A673 (cell line): ENCODE measurements at places on chromosomes 3 and 15.
A peak's percentile ranks its signal among the peaks of the same experiment; 100 is the strongest.

DNA sequence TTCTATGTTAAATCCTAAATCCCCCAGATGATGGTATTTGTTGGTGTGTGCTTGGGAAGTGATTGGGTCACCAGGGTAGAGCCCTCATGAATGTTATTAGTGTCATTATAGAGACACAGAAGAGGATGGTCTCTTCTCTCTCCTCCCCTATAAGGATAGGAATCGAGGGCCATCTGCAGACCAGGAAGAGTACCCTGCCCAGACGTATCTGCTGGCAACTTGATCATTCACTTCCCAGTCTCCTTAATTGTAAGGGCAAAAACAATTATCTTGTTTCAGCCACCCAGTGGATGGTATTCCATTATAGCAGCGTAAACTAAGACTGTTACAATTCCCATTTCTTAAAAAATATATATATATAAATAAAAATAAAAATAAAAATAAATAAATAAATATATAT lies 892.2 kb downstream of the SI start:
- DNase-seq = no peak

GRCh38 chr3:33826688-33827087 lies 28.3 kb downstream of the PDCD6IP start:
- DNase-seq = no peak

DNA sequence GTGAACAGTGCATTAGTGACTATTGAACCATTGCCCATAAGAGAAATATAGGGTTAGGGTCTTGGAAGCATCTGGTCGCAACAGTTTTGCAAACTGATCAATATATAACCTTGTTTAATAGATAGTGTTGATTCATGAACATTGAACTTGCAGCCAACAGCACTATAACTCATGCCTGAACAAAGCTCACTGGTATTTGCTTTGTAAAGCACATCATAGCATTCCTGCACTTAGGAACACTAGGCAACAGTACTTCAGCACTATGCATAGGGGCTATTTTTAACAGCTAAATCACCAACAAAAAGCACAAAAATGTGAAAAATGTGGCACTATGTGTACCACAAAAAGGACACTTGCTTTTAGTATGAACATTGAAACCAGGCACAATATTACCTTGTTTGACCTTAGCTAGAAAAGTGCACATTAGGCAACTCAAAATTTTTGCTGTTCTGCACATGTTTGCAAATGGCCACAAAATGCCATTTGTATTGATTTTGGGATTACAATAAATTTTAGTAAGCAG lies 68.0 kb downstream of the OXNAD1 start:
- no peak for DNase-seq

GRCh38 chr3:39189959-39190269 lies 2.5 kb downstream of the XIRP1 start:
- peak; percentile 37 for DNase-seq

DNA sequence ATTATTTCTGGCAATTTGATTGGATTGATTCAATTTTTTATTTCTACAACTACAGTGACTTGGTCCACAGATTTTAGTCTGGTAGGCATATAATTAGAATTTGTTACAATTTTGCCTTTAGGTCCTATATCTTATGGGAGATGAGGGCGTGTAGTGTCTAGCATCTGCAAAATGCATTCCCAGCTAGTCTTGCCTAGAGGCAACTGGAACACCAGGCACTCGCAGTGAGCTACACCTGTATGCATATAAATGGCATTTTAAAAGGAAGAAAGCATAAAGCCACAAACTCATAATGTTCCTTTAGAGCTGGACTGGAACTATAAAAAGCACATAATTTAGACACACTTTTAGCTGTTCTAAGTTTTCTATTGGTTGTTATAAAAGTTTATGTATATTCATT lies 17.9 kb upstream of the SPPL2A start:
- no peak for DNase-seq

DNA sequence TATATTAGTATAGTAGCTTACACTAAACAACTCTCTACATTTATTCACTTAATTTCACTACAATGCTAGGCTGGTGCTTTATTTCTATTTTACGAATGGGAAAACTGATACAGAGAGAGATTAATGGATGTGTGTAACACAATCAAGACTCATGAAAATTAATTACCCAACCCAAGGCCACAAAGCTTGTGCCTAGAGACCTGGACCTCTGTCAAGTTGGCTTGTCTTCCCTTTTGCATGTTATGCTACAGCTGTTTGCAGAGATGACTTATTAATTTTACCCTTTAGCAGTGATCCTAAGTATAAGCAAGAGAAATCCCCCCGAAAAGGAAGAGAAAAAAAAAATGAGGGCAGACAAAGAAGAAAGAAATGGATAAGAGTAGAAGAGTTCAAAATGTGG lies 162.5 kb downstream of the C3orf38 start:
- DNase-seq = no peak

GRCh38 chr3:165897137-165897536 lies 59.9 kb upstream of the BCHE start:
- DNase-seq = no peak

DNA sequence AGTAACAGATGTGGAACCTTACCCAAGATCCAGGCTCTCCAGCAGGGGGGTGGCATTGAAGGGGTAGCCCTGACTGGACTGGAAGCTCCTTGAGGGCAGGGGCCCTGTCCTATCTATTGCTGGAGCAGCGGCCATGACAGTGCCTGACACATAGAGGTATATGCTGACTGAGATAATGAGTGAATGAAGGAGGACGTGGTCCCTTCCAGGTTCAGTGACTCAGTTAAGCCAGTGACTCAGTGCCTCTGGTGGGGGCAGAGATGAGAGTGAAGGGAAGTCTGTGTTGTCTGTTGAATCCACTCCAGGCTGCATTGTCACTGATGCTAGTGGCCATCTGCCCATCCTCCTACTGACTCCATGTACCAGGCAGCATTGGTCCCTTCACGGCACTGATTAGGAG lies 13.0 kb upstream of the CTXND1 start:
- no peak for DNase-seq

DNA sequence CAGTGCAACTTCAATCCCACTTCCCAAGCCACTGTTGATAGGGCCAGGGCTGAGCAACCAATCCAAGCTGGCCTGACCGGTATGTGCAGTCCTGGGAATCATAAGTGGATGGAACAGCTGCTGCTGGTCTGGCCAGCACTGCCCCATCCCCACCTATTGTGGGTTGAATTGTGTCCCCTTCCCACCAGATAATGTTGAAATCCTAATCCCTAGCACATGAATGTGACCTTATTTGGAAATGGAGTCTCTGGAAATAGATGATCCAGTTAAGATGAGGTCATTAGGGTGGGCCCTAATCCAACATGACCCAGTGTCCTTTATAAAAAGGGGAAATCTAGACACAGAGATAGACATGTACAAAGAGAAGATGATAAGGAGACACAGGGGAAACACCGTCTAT lies 13.7 kb upstream of the PDIA5 start:
- DNase-seq = no peak

GRCh38 chr15:33242165-33242564 lies 47.7 kb upstream of the FMN1 start:
- no peak for DNase-seq

- DNase-seq = no peak
These were observed 256.1 kb upstream of the PLSCR5 start for GRCh38 chr3:146861262-146861661.

GRCh38 chr3:37279856-37280255 lies 105.5 kb upstream of the LRRFIP2 start:
- no peak for DNase-seq

DNA sequence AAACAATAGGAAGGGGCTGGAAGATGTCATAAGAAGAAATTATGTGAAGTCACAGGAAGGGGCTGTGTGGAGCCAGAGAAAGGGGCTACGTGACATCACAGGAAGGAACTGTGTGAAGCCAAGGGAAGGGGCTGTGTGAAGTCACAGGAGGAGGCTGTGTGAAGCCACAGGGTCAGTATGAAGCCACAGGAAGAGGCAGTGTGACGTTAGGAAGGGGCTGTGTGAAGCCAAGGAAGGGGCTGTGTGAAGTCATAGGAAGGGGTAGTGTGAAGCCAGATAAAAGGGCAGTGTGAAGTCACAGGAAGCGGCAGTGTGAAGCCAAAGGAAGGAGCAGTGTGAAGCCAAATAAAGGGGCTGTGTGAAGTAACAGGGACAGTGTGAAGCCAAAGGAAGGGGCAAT lies 32.5 kb downstream of the GASK1A start:
- DNase-seq = no peak

DNA sequence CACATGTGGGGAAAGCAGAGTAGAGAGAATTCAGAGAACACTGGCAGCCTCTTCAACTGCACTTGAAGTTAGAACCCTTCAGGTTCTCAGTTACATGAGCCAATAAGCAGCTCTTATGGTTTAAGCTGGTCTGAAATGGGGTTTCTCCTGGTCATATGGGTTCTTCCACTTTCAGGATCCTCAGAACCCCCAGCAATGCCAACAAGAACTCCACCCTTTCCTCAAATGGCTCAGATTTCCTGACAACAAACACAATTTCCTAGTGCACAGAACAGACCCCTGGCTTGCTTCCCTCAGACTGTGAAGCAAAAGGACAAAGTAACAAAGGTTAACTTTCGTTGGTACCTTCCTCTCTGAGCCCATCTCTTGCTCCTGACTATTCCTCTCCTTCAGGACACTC lies 23.9 kb upstream of the FRMD4B start:
- no peak for DNase-seq

- no peak for DNase-seq
These were observed 57.9 kb downstream of the SAMMSON start for GRCh38 chr3:70057426-70057825.

- peak; percentile 22 for DNase-seq
These were observed 207.3 kb downstream of the PLCL2 start for GRCh38 chr3:17091910-17092582.

- DNase-seq = no peak
These were observed 53.4 kb downstream of the OXSM start for GRCh38 chr3:25843332-25843731.

DNA sequence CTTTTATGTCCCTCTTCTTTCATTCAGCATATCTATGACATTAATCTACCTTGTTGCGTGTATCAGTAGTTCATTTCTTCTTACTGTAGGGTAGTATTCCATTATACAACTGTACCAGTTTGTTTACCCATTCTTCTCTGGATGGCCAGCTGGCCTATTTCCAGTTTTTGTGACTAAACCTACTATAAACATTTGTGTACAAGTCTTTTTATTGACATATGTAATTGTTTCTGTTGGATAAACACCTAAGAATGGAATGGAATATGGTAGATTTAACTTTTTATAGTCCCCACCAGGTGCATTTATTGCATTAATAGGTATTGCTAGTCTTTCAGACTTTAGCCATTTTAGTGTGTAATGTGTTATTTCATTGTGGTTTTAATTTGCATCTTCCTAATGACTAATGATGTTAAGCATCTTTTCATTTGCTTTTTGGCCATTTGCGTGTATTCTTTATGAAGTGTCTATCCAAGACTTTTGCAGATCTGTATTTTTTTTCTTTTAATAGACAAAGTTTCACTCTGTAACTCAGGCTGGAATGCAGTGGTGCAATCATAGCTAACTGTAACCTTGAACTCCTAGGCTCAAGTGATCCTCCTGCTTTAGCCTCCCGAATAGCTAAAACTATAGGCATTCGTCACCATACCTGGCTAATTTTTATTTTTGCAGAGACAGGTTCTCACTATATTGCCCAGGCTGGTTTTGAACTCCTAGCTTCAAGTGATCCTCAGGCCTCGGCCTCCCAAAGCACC lies 41.9 kb upstream of the XRN1 start:
- DNase-seq = no peak

DNA sequence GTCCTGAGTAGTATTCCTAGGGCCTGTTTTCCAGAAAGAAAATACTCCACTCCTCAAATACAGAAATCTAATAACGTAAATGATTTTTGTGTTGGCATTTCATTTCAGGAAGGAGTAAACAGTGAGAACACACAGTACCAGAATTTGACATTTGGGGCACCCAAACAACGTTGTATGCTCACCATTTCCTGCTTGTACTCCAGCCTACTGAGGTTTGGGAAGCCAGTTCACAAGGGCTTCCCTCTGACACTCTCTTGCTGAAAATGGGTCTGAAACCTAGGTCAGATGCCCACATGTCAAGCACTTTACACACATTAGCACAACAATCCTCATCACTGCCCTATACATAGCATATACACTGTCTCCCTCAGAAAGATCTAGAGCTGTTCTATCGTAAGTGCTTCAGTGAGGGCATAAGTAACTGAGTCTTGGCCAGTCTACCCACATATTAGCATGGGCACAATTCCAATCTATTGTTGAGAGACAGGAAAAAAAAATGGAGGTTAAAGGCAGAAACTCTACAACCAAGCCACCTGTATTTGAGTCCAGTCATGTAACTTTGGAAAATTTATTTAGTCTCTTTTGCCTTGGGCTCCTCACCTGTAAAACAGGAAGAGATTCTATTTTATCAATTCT lies 43.5 kb upstream of the RSL24D1 start:
- no peak for DNase-seq

DNA sequence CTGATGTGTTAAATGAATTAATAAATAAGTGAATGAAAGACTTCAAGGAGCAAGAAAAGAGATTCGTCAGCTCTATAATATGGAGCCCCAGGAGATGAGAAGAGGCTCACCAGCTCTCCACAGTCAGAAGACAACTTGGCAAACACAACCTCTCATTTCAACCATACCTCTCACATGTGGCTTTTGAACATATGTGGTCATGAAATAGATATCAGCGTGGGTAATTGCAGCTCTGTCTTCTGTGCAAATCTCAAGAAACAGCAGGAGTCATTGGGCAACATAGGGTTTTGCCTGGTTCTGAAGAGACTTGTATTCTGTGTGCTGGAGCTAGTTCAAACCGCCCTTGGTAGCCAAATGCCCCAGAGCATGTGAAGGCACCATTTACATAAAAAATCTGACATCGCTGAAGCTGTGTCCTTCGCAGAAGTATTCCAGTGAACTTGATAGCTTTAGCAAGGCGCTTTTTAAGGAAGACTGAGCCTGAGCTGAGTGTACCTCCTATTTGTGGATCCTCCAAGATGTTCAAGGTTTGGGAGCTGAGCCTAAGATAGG lies 8.4 kb downstream of the CX3CR1 start:
- no peak for DNase-seq

DNA sequence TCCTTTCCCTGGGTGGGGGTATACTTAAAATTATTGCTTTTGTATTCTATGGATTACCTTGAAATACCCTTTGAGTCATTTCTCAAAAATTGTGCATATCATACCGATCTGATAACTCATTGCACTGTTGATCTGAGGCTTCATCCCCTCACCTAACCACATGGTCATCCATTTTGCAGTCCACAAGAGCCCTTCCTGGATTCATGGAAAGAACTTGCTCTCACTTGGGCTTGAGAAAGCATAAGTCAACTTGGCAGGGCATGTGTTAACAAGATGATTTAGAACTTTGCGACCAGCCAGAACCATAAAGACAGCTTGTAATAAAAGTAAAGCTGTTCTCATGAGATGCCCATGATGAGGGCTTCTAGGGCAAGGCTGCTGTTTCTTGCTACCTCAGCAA lies 22.2 kb downstream of the MME start:
- DNase-seq = no peak

GRCh38 chr15:72116731-72117485 lies 1.0 kb downstream of the MYO9A start:
- peak; percentile 28 for DNase-seq
